Eye (tissue), 1 donor: ENCODE measurements at places on chromosomes 2 and 18.

DNA sequence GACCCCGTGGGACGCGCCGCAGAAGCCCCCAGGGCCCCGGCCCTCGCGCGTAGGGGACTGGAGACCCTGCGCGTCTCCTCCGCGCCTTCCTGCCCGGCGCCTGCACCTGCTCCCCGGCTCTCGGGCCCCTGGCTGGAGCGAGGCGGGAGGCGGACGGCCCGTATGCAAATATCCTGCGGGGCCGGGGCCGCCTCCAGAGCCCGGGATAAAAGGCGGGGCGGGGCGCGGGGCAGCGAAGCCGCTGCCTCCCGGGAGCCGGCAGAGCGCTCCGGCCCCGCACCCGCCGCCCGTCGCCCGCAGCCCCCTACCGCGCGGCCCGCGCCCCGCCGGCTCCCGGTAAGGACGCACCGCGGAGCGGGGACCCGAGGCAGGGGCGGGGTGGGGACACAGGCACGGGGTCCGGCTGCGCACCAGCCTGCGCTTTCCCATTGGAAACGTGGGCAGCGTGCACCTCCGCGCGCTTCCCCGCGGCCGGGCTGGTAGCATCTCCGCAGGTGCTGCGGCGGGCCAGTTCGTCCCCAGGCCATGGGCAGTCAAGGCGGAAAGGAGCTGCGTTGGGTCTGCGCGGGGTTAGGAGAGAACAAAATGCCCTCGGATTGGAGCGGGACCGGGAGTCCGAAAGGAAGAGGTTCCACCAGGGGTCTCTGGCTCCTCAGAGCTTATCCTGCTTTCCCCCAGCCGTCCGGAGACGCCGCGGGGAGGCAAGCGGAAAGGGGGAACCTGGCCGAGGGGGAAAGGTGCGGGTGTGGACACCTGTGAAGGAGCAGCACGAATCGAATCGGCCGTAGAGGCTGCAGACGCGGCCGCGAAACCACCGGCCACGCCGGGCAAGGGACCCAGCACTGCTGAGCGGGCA lies at the start of gene ATP6V1C2:
Gene ATP6V1C2, plus strand, starts transcription at position 235 of the 856 bp plus-strand sequence. CDS start 1,220 bp downstream, outside the sequence.
- DNase-seq = peak; percentile 74

- peak; percentile 33 for DNase-seq
Measured at GRCh38 chr2:109129921-109130722, 1.1 kb downstream of the SH3RF3 start.

DNA sequence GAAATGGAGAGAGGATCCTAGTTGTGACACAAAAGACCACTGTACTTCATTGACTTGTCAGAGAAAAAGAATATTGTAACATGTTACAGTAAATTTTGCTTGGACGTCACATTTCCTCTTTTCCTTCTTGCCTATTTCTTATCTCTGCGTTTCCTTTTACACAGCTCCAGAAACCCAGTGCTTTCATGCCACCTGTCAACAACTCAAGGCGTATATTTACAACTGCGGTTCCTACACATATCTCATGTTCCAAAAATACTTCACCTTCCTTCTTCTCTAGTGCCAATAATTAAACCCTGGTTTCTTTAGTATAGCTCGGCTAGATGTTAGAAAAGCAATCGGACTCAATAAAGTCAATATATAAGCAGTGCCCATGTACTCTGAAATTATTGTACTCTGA lies 911.5 kb upstream of the FSHR start:
- no peak for DNase-seq

DNA sequence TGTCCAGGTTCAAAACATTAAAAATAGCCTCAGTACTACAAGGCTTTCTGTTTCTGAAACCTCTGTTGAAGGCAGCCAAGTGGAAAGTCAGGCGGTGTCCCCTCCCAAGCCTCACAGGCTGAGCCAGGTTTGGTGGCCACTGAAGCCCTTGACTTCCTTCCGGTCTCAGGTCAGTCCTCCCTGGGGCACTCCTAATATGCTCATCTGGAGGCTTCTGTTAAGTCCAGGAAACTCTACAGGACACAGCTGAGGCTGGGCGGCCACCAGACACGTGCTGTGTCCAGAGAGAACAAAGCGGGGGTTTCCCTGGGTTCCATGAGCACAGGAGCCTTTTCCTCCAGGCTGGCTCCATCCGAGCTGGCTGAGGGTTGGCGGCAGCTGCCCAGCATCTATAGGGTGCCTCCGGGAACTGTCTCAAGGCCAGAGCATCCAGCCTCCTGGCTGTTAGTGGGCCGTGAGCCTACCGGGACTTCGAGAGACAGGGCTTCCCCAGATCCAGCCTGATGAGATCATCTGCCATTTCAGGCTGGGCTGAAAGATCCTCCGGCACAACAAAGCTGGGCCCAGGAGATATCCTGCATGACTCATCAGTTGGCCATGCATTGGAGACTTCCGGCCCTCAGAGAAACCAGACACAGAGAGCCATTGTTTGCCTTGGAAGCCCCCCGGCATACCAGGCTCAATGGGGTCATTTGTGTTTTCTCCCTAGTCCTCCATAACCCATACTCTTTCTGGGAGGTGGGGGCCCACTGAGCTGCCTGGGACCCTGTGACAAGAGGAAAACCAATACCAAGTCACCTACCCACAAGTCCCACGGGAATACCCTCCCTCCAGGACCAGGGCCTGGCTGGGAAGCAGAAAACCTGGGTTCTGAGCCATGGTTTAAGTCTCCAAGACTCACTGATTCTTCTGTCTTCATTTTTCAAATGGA lies 71.7 kb downstream of the HS1BP3 start:
- DNase-seq = peak; percentile 87

- no peak for DNase-seq
Measured at GRCh38 chr18:11886577-11887110, 21.5 kb downstream of the MPPE1 start.

DNA sequence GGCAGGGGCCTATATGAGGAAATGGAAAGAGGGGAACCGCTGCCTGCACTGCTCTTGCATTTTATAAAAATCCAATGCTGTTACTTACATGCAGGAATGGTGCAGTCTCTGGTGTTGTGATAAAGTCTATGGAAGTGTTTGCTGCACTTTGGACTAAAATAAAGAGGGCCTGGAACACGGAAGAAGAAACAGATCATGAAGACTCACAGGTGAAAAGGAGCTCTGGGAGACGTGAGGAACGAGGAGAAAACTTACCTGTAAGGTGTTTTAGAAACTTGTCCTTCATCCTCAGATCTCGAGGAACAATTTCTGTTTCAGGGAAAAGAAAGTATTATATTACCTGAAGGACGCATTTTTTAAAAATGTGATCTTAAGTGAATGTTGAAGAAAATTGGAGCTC lies 1.9 kb downstream of the ALKAL2 start:
- no peak for DNase-seq

- DNase-seq = no peak
Measured at GRCh38 chr2:226077841-226078240, 678.3 kb downstream of the NYAP2 start.

DNA sequence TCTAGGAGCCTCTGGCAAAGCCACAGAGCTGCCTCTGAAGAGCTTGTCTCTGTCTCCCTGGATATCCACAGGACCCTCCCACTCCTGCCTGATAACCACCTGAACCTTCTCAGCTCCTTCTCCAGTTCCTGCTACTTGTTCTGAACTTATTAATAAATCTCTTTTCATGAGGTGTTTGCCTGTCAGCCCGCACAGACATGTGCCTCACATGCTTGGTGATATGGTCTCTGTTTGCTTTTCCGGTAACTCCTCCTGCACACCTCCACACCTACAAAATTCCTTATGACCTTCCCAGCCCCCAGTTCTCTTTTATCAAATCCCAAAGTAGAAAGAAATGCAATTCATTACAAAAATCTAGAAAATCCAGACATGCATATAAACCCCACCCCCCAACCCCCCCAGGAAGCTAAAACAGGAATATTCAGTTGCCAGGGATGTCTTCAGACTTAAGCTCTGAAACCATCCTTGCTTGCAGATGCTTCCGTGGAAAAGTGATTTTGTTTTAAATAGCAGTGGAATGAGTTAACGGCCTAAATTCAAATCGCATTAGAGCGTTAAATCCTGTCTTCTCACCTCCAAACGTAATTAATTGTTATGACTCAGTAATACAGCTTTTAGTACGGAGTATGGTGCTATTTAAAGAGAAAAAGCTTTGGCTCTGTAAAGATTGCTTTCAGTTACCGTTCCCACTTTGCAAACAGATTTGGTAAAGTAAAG lies 2.1 kb upstream of the PID1 start:
- no peak for DNase-seq

- DNase-seq = no peak
Measured at GRCh38 chr2:238106339-238106697, 6.2 kb downstream of the ESPNL start.

DNA sequence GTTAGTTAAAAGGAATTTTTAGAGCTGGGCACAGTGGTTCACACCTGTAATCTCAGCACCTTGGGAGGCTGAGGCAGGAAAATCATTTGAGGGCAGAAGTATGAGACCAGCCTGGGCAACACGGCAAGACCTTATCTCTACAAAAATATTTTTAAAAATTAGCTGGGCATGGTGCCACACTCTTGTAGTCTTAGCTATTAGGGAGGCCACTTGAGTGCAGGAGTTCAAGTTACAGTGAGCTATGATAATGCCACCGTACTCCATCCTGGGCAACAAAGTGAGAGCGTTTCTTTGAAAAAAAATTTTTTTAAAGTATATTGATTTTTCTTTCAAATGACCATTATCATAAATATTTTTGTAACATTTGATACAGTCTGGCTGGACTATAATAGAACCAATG lies 93.6 kb upstream of the FAM117B start:
- no peak for DNase-seq

DNA sequence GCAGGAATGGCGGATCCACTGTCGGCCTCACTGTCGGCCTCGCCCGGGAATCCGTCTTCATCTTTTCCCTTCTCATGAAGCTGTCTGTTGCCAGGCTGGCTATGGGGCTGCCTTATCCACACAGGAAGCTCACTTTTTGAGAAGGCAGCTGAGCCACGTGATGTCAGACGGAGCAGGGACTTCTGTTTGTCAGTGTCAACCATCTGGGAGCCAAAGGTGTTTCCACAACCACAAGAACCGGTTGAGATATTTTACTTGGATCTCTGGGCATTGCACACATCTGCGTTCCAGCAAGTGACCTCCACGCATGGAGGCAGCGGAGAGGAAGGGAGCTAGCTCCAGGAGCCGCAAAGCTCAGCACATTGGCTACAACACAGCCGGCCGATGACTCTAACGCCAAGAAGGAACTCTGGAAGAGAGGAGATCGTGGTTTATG lies 27.4 kb upstream of the TAF1B start:
- no peak for DNase-seq

DNA sequence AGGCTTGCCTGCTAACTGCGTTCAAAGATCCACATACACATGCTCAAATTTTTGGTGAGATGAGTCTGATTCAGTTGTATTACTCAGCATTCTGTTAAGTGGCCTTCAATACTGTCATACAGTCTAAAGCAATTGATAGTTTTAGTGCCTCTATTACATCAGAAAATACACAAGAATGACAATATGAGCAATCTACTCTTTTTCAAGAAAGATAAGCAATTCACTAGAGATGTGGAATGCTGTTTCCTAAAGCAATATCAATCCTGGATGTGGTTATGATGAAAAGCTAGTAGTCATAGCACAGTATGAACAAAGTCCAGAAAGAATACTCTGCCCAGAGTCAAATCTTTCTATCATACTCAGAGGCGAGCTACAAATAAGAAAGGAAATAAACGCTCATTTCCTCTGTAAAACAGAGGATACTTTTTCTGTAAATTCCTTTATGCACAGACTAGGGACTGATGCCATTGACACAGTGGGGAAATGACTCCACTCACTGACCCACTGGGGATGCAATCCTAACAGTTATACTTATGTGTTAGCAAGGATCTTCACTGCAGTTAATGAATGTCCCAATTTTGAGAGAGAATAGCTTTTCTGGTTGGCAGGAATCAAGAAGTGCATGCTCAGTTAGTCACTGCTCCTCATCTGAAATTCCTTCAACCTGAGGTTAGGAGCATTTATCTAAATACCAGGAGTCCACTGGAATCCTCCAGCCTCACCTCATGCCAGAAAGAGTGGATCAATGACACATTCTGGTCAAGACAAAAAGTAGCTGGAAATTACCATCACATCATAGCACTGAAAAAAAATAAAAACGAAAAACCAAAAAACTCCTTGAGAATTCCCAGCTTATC lies 83.3 kb downstream of the PDE11A start:
- DNase-seq = no peak

DNA sequence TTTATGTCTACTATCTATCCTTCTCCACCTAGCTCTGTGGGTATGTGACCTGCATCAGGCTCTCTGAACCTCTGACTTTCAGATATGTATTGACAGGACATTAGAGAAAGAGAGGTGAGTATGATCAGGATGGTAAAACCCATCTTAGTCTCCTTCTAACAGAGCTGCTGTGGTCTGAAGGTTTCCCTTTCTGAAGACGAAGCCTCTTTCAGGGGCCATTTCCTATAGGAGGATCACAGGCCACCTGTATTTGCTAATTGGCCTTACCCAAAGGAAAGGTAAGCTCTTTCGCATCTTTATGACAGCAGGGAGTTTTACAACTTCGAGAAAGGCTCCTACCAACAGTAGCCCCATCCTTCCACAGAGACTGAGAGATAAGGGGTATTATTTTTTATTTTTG lies 442.9 kb downstream of the KCNJ3 start:
- DNase-seq = no peak

- no peak for DNase-seq
Measured at GRCh38 chr2:100919316-100919715, 82.8 kb upstream of the RPL31 start.

DNA sequence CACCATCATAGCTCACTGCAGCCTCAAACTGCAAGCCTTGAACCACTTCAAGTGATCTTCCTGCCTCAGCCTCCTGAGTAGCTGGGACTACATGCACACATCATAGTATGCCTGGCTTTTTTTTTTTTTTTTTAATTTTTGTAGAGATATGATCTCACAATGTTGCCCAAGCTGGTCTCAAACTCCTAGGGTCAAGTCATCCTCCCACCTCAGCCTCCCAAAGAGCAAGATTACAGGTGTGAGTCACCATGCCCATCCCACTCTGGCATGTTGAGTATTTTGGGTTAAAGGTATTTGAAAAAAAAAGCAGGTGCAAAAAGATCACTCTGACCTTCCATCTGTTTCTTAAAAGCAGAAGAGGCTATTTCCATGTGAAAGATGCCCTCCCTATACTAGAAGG lies 86.4 kb upstream of the FZD7 start:
- no peak for DNase-seq

DNA sequence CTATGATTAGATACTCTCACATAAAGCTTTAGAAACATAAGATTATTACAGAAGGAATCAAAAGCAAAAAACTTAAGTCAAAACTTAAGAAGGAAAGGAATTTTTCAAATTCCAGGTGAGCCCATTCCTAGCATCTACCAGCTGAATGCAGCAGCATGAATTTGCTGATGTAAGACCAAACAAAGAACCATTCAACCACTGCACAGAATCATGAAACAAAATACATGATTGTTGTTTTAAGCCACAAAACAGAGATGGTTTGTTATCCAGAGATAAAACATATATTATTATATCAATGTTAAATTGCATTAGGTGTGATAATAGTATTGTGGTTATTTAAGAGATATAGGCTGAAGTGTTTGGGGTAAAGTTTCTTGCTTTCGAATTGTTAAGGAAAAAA lies 29.0 kb downstream of the PIGN start:
- no peak for DNase-seq

- no peak for DNase-seq
Measured at GRCh38 chr18:21163647-21164547, 52.3 kb upstream of the ROCK1 start.

- no peak for DNase-seq
Measured at GRCh38 chr2:128214866-128215460, 103.7 kb downstream of the HS6ST1 start.

GRCh38 chr18:74213429-74213828 lies 65.1 kb downstream of the TIMM21 start:
- DNase-seq = no peak
